ENCODE measurements at places on chromosomes 11 and 22.

DNA sequence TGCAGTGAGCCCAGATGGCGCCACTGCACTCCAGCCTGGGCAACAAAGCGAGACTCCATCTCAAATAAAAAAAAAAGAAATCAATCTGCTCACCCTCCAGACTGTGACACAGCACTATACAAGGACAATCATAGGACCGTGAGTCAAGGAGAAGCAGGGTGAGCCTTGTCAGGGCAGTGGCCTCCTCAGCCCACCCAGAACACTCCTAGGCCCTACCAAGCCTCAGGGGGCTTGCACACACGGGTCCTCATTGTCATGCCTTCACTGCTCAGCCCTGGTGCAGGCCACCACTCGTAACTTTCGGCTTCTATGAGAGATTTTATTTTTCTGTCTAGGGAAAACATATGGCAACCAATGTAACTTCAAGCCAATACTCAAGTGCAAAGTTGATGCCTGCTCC is 35.8 kb downstream of the DGCR2 start:
- DNase-seq = no peak

GRCh38 chr11:26027887-26028286 is 304.0 kb upstream of the ANO3 start:
- no peak for DNase-seq

- no peak for DNase-seq
These were observed 73.9 kb downstream of the SCUBE1 start for GRCh38 chr22:43269246-43269645.

- DNase-seq = no peak
These were observed 222.2 kb downstream of the C11orf87 start for GRCh38 chr11:109644152-109644551.

DNA sequence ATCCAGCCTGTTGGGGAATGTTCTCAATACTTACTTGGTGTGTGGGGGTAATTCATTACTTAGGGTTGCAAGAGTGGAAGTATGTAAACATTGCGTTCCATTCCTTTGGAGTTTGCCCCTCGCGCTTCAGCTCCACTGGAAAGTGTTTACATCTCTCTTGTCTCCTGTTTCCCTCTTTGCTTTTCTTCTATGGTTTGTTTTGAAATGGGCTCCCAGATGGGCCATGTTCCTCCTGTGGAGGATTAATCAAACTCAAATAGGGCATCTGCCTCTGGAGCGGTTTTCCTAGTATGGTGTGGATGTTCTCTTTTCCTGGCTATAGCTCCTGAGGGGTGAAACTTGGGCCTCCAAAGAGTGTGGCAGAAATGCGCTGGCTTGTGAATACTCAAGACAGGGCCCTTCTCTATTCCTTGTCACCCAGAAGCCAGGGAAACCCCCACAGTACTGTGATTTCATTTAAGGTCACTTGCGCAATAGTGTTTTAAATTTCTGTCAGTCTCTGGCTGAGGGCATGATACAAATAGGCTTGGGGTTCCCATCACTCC is 51.9 kb downstream of the CD44 start:
- no peak for DNase-seq

- DNase-seq = no peak
These were observed 17.4 kb upstream of the CTSC start for GRCh38 chr11:88354912-88355311.

DNA sequence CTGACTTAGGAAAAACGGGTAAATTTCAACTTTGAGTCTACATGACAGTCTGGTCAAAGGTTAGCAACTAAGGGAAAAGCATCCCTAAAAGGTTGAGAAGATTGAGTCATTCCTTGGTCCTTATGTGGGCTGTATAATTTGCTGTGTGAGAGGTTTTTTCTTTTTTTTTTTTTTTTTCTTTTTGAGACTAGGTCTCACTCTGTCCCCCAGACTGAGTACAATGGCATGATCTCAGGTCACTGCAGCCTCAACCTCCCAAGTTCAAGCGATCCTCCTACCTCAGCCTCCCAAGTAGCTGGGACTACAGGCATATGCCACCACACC is 101.4 kb downstream of the MRTFA start:
- no peak for DNase-seq

Data from CD4-positive, alpha-beta T cell treated with Interleukin-15 for 1 hour (primary cell).